ENCODE measurements at places on chromosomes 13 and 19.

- DNase-seq: peak; percentile 99
Observed at GRCh38 chr13:107210723-107211030, 642.7 kb upstream of the ARGLU1 start.

DNA sequence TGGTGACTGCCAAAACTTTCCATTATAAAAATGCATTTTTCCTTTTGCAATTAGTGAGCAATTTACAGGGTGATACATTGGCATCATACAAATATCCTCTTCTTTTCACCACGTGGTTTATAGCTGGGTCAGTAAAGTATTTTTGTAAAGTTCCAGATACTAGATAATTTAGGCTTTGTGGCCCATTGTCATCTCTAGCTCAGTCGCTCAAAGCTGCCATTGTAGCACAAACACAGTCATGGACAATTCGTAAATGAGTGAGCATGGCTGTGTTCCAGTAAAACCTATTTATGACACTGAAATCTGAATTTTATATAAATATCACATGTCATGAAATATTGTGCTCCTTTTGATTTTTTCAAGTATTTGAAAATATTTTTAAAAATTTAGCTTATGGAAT is 162.9 kb downstream of the USP12 start:
- no peak for DNase-seq

DNA sequence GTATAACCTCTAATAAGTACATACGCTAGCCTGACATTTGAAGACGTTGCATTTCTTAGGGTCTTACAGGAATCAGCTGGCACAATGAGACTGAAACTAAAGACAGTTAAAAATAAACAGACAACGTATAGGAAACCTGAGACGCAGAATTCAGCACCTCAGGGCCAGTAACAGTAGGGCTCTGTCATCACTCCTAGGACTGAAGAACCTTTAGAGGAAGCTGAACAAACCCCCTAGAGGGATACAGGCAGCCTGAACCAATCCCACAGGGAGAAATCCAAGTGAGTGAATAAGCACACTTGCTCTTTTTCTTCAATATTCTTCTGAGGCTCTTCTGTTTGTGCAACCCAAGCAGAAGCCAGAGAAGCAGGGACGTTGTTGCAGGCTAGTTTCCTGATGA is 53.9 kb upstream of the KLHL1 start:
- no peak for DNase-seq

GRCh38 chr13:98456413-98456845 is 120.5 kb downstream of the STK24 start:
- peak; percentile 58 for DNase-seq

GRCh38 chr19:805600-806550 is 8.6 kb downstream of the PTBP1 start:
- DNase-seq: no peak

DNA sequence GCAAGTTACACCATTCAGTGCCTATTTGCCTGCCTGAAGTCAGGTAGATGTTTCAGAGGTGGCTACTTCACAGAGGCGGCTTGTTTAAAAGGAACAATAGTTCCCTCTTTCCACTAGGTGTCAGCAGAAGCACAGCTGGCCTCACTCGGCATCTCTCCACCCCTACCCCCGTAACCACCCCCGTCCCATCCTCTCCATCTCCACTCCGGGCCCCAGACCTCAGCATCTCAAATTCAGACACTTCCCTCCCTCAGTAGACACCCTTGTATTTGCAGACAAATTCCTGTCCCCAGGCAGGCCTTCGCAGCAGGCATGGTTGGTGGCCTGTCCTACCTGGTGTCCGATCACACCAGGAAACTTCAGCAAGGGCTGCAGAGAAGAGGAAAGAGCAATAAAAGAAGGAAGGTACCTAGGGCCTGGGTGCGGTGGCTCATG is 9.1 kb upstream of the DPP9 start:
- DNase-seq: peak; percentile 70

GRCh38 chr19:42113641-42114348 is 18.5 kb downstream of the POU2F2 start:
- peak; percentile 67 for DNase-seq

DNA sequence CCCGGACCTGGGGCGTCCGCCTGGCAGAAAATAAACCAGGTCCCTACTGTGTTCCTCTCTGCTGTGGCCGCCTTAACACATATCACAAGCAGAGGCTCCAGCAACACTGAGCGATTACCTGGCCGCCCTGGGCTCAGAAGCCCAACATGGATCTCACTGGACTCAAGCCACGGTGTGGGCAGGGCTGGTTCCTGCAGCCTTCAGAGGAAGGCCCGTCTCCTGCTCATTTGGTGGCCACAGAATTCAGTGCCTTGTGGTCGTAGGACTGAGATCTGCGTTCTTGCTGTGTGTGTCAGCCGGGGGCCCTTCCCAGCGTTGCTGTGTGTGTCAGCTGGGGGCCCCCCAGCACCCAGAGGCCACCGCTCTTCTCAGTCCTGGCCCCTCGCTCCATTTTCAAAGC is 30.2 kb downstream of the C2CD4C start:
- DNase-seq: no peak

- peak; percentile 14 for DNase-seq
Observed at GRCh38 chr19:45591004-45591637, 6.5 kb upstream of the OPA3 start.

GRCh38 chr13:111531505-111531904 is 211.1 kb downstream of the TEX29 start:
- peak; percentile 59 for DNase-seq

DNA sequence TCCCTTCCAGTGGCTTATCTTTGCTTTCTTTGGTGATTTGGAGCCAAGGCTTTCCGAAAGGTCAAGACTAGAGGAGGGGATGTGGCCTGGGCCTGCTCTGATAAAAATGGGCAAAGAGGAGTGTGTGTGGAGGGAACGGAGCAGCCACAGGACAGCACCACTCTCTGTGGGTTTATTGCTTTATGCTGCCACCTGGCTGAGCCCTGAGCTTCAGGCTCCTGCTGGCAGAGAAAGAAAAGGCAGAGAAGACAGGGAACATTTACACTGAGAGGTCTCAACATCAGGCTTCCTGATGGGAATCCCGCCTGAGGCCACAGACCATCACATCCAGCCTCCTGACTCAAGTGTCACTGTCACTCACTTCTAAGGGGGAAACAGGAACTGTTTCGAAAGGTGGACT is 9.2 kb upstream of the GSX1 start:
- DNase-seq: peak; percentile 30

DNA sequence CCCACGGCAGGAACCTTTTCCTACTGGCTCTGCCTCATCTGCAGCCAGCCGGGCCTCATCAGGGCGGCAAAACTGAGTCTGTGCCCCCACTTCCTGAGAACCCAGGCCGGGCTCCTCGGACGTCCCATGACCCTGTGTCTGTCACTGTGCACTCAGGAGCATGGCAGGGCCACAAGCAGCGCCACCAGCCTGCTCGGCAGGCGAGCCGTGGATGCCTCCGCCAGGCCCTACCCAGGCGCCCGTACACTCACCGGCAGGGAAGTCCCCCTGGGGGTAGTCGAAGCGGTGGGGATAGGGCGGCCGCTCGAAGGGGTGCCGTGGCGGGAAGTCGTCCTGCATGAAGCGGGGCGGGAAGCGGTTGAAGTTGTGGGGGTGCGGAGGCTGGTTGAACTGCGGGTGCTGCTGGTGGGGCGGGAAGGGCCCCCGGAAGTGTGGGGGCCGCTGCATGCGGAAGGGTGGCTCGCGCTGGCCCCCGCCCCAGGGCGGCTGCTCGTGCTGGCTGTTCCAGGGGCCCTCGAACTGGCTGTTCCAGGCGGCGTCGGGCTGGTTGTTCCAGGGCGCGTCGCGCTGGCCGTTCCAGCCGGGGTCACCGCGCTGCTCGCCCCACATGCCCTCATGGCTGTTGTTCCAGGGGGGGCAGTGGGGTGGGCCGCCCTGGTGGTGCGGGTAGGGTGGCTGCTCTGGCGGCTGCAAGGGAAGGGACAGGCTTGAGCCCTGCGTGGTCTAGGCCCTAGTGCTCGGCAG is 17.1 kb downstream of the CHERP start:
- DNase-seq: no peak

GRCh38 chr13:112893570-112894422 is 75.2 kb upstream of the MCF2L start:
- DNase-seq: peak; percentile 85

DNA sequence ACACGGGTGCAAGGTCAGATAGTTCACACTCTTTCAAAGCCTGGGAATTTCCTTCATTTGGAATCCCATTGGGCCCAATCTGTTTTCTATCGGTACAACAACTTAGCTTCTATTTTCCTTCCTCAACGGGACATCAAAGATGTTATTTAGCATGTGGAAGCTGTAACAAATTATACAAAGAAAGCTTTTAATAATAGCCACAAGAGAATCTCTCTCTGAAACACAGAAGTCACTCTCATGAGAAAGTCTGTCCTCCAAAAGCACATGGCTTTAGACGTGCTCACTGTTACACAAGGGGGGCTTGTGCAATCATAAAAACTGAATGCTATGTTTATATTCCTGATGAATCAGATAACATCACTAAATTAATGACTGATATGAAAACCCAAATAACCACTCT is 28.9 kb upstream of the CYSLTR2 start:
- no peak for DNase-seq

GRCh38 chr19:13043285-13043684 is 48.0 kb downstream of the NFIX start:
- no peak for DNase-seq

DNA sequence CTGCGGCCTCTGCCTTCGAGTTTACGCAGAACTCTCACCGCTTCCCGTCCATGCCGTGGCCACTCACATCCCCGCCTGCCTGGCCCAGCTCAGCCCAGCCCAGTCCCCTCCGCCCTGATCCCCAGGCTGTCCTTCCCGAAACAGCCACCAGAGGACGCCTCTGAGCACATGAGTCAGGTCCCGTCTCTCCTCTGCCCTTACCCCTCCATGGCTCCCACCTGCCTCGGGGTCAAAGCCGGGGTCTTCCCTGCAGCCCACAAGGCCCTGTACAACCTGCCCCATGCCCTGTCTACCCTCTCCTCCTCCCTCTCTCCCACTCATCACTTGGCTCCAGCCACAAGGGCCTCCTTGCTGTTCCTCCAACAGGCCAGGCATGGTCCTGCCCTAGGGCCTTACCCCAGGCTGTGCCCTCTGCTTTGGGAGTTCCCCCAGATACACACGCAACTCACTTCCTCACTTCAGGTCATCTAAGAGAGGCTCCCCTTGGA is 8.1 kb upstream of the SEMA6B start:
- peak; percentile 28 for DNase-seq

GRCh38 chr13:75993823-75994222 is 357.7 kb downstream of the LMO7 start:
- no peak for DNase-seq

DNA sequence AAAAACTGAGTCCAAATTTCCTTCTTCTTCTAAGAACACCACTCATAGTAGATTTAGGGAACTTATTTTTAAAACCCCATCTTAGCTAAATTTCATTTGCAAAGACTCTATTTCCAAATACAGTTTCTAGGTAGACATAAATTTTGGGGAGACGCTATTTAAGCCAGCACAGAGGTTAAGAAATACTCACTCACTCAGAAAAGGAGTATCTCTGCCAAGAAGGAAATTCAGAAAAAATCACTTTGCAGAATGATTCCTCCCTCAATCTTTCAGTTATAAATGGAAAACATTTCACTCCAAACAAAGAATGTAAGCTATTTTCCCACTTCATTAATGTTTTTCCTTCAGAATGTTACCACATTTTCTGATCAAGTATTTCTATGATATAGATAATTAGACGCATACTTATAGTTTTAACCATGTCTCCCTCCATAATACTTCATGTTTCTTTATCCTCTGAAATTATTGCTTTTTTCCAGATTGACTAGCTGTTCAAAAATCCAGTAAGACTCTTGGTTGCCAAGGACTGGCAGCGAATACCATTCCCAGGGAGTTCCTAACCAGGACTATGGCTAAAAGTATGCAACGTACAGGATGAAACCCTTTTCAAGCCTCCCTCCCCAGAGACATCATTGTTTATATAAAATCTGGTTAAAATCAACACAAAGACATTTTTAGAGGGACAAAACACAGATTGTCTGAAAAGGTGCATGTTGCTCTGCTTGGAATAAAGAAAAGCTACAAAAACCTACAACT is 52.5 kb upstream of the RXFP2 start:
- DNase-seq: no peak

GRCh38 chr19:48596679-48597465 is 9.7 kb upstream of the SPACA4 start:
- DNase-seq: no peak

- DNase-seq: no peak
Observed at GRCh38 chr13:67303661-67304333, 73.7 kb upstream of the PCDH9 start.

GRCh38 chr19:11833541-11833940 is 15.0 kb upstream of the ZNF439 start:
- DNase-seq: no peak

DNA sequence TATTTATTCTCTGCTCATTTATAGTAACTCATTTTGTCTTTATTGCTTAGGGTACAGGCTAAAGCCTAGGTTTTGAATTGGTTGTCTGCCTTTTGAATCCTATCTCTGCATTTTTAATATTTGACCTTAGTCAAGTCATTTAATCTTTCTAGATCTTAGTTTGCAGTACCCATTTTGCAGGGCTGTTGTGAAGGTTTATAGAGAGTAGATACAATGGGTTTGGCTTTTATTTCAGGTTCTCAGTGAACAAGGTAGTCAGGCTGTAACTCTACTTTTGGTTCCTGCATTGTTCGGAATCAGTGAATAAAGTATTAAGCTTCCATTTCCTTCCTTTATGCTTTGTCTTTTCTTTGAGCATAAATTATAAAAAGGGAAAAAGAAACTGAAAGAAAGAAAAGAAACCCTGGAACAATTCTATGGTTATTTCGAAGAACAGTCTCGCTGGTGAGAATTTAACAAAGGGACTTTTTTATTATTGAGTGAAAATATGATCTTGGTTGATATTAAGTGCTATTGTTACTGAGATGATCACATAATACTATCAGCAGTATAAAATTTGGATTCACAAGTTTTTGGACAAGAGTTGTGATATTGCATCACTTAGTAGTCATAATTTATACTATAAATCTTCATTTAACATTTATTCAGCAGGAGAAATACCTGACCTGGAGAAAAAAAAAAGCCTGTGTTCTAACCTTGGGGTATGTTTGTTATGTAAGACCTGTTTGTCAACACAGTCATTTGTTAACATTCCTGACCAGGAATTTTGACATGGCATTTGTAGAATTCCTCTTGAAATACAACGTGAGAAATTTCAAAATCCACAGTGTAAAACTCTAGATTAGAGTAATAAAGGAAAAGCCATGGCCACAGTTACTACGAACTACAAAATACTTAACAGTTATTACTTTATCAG is 91.3 kb downstream of the ZMYM2 start:
- no peak for DNase-seq

DNA sequence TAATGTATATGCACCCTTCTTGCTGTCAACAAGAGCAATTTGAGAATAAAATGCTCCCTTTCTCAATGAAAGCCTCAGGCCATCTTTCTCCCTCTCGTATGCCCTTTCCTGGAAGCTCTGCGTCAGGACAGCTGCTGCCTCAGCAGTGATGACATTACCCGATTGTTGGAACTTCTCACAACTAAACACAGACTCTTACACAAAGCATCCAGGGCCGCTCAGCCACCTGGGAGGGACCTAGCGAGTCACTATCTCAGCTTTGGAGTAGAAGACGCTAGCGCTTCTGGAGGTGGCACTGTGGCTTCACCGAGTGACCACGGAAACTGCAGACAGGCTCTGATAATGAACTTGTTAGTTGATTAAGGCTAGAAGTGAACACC is 153.2 kb upstream of the SOX1 start:
- peak; percentile 18 for DNase-seq

- DNase-seq: no peak
Observed at GRCh38 chr13:28349907-28350654, 144.8 kb downstream of the FLT1 start.

- no peak for DNase-seq
Observed at GRCh38 chr19:27918818-27919217, 1294.1 kb downstream of the UQCRFS1 start.

All from NCI-H345 (cell line).